T-helper 17 cell (primary cell): ENCODE measurements at places on chromosomes 5 and 9. TPM values are rescaled to one million over a fixed set of nuclear protein-coding genes. Genes with fewer than 3 reads are reported as not detected.

The LCN2 gene
- total RNA-seq = not detected

The TNFSF8 gene
- total RNA-seq = 45.7 TPM

The CDH9 gene
- total RNA-seq = not detected

The ZNF300 gene
- 1.2 TPM for total RNA-seq
